GOT3 (cell line): ENCODE measurements at places on chromosomes 12 and 14.

DNA sequence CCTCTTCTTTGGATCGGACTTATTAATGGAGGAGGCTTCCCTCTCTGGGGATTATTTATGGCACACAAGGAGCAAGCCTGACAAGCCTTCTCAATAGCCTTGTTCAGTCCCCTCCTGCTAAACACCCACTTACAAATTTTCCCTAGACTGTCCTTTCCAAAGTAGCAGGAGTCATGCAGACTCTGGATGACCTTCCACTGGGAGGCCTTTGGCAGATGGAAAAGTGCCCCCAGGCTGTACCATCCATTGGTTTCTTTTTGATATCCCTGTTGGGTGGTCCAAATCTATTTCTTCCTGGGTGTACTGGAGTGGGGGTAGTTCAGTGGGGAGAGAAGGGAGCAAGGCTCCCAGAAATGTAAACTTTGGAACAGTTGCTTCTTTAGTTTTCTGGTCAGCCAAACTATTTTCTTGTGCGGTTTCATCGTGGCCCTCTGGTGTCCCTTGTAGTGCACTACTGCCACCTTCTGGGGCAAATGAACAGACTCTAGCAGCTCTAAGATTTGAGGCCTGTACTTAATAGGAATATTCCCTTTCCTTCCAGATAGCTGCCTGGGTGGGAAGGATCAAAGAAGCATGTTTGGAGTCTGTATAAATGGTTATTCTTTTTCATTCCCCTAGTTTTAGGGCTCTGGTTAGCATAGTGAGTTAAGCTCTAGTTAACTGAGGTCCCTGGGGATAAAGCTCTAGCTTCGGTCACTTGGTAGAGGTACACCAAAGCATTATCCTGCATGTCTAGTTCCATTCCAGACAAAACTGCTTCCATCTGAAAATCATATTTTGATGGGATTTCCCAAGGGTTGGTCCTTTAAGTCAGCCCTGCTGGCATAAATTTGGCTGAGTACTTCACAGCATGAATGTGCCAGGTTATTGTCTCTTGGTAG is 409.5 kb downstream of the SLC6A15 start:
- DNase-seq = no peak

GRCh38 chr12:2409656-2410265 is 357.0 kb downstream of the CACNA1C start:
- no peak for DNase-seq

GRCh38 chr12:71938728-71939385 is at the start of gene TPH2:
Gene TPH2, plus strand, starts transcription at chr12:71938845. Its CDS starts 142 bp downstream, at chr12:71938987.
- no peak for DNase-seq

DNA sequence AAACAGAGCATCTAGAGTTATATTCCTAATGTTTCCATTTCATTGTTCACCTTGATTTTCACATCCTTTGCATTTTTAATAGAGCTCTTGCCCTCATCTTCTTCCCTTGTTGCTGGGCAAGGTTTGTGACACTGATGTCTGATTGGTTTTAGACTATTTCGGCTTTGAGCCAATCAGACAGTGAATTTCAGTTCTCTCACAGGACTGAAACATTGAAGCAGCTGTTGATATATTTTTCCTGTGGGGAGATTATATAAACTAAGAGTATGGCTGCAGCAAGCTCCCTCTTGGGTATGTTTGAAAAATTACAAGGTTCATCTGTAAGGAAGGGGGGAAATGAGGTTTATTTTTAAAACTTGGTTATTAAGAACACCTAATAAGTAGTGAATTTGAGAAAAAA is 51.2 kb downstream of the ATF7IP start:
- DNase-seq = no peak

- DNase-seq = no peak
These were observed at the start of gene RAB35 for GRCh38 chr12:120116441-120116791. Gene RAB35, minus strand, starts transcription at chr12:120116753. Its CDS starts 103 bp downstream, at chr12:120116650.

DNA sequence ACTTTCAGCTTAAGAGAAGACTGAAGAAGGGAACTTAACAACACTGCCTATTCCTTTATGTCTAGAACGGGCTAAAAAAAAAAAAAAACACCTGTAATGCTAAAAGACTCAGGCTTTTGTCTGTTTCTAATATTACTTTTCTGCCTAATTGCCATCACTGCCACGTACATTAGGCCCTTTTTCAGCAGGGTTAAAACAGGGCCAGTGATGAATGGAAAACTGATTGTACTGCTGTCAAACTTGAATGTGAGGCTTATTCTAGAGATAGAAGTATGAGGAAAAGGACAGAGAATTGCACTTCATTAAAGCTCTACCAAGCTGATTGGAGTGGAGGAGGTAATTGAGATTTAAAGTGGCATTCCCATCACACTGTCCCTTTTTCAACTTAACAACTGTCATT is 535.8 kb downstream of the PRKD1 start:
- no peak for DNase-seq

GRCh38 chr12:70994217-70994788 is 73.8 kb upstream of the PTPRR start:
- peak; percentile 93 for DNase-seq
